DMS153 (cell line): ENCODE measurements at places on chromosomes 6 and 20.

GRCh38 chr20:53952528-53953096 lies 117.8 kb downstream of the BCAS1 start:
- DNase-seq = no peak

DNA sequence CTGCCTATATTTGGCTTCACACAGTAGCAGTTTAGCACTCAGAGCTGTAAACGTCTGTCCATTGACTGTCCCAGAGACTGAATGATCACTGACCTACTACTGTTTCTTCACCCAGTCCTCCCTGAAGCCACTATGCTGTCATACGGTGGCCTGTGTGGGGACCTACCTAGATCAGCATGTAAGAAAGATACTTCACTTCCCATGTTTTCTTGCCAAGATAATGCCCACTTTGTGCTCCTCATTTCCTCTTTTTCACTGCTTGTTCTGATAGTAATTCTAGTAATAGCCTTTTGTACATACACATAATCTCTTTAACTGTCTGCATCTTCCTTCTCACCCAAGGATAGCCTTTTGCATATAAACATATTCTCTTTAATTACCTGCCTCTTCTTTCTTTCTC lies 109.9 kb upstream of the TIAM2 start:
- no peak for DNase-seq

DNA sequence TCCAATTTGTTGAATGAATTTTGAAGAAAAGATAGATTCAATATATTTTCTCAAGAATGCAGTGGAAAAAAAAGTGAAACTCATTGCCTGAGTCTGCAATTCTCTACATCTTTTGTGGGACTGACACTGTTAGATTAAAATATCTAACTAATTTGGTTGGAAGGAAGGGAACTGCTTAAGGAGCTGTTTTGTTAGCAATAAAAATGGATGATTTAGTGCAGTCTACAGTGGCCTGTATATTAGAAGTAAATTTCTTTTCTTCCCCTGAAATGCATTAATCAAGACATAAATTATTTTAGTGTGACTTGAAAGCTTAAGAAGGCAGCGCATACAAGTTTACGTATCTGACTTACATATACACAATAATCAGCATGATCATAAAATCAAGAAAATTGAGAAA lies 1332.6 kb downstream of the EPHA7 start:
- no peak for DNase-seq

GRCh38 chr6:42406306-42407280 lies 45.1 kb downstream of the TRERF1 start:
- DNase-seq = peak; percentile 47

- no peak for DNase-seq
Observed at GRCh38 chr6:22135395-22135794, 161.4 kb downstream of the PRL start.

DNA sequence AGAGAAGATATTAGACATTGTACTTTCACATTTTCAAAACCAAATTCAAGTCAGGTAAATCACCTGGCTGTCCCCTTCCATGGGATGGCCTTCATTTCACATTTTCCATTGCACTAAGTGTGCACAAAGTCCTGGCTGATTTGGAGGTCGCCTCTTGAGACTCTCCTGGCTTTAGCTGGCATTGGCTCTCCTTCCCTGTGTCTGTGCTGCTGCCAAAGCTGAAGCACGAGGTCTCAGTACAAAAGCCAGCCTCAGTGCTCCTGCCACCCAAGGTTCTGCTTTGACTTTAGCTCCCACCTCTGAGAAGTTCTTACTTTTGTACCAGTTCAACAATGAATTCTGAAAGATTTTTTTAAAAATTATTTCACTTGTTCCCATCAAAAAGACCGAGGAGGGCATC lies 289.2 kb upstream of the CNR1 start:
- DNase-seq = no peak

DNA sequence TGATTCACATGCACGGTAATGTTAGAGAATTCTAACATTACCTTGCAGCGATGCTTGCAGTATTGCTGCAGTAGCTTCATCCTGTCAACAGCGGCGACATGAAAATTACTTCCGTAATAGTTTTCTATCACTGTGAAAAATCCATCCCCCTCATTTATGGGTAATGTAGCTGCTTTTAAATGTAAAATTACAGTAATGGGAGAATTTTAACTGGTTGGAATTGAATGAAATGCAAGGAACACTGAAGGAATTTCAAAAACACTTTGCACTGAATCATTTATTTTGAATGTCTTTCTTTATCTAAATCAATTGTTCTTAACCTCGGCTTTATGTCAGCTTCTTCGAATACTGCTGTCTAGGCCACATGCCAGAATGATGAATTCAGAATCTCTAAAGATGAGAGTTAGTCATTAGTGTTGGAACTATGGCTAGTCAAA lies 102.4 kb upstream of the HIVEP1 start:
- DNase-seq = no peak

GRCh38 chr20:42041000-42041565 lies 422.9 kb upstream of the CHD6 start:
- DNase-seq = no peak

DNA sequence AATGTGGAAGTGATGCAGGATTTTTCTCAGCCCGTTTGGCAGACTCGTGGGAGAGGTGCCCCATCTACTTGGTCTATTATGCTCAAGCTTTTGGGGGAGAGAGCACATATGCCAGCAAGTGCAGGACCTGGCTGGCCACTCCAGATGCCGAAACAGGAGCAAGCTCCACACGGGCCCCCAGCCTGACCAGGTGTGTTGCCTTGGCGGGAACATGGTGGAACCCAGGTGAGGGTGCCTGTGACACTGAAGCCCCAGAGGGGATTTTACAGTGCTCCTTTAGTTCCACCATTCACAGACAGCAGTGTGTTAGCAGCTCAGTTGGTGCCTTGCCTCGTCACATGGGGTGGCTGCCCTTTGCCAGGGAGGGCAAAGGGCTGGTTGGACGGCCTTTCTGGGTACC lies 798.9 kb downstream of the EYS start:
- DNase-seq = no peak

- DNase-seq = no peak
Observed at GRCh38 chr20:53579581-53580375, 13.9 kb downstream of the ZNF217 start.
